ENCODE measurements at places on chromosomes 11 and 22.

DNA sequence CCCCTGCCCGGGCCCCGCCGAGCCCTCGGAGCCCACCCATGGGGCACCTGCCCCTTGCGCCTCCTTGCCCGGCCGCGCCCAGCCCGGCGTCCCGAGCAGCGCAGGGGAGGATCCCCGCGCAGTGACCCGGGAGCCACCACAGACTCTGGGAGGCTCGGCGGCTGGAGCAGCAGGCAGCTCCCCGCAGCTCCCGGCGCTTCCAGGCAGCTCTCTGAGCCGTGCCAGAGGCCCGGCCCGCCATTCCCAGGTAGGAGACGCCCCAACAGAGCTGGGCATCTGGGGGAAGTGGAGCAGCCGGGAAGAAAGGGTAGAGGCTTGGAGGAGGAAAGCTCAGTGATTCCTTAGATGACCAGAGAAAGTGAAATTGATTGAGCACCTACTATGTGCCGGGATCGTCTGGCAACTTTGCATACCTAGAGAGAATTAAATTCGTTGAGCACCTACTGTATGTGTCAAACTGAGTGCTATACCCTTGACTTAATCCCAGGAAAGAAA lies 670 bp downstream of the RASD2 start:
- no peak for DNase-seq

DNA sequence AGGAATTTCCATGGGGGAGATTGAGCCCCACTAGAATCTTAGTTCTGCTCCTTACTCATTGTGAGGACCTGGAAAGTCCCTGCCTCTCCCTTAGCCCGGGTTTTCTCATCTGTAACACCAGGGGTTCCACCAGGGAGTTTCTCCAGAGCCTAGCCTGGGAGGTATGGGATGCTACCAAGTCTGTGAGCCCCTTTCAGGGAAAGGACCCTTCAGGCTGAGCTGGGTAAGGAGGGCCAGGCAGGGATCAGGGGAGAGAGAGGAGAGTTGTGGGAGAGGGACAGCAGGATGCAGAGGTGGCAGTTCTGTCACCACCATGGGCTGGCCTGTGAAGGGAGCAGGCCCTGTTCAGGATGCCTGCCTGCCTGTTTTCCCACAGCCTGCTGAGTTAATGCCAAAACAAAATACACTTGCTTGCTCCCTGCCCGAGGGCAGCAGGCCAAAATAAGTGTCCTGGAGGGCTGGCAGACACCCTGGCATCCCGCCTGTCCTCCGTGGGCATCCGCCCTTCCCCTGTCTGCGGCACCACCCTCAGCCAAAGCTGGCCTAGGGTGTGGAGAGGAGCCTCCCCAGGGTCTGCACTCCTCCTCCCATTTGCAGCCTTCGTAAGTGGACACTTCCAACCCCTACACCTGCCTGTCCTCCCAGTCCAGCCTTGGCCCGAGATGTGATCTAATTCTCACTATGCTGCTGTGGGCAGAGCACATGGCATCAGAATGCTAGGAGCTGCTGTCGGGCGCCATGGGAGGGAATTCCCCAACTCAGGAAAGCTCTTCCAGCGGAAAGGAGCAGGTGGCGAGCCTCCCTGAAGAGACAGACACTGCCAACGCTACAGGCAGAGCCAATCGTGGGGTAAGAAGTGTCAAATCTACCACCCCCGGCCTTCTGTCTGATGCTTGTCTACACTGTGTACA lies 5.9 kb upstream of the FCHSD2 start:
- no peak for DNase-seq

DNA sequence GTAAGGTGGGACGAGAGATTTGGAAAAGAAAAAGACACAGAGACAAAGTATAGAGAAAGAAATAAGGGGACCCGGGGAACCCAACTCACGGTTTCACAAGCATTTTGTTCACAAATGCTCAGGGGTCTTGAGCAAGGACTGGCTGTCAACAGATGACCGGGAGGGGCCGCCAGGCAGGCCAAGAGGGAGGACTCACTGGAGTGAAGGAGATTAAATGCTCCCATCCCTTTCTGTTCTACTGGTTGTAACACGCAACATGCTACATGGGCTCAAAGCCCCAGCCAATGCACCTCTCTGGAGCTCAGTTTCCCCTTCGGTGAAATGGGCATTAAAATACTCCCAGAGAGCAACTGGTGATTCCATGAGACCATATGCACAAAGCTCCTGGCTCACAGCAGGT lies 13.4 kb downstream of the SHANK2 start:
- DNase-seq: no peak

DNA sequence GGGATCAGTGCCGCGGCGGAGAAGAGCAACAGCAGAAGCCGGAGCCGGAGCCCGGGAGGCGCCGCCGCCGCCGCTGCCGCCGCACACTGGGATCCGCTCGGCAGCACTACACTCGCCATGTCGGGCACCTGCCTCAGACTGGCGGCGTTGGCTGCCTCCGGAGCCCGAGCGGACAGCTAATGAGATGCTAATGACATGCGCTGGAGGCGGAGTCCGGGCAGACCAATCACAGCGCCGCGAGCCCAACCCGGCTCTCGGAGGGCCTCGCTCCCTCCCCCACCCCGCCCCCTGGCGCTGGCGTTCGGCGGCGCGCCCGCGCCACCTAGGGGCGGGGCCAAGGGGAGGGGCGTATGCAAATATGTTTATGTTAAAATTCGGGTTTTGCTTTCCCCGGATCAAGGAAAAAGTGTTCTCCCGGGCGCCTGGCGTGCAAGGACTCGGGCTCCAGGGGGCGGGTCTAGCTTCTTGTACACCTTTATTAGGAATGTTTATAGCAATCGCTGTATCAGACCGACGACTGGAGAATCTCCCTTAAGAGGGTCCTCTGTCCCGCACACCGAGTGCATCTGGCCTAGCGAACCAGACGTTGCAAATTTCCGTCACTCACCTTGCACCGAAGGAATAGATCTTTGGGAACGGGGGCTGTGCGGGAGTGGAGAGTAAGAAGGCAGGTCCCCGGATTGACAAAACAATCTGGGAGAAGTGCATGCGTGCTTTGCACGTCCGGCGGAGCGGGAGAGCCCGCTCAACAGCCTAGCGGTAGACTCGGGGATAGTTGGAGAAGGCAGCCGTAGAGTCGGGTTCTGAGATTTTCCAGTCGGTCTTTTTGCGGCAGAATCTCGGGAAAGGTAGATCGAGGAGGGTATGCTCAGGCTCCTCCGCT lies at the start of gene CADM1:
TSS of gene CADM1 (minus strand) at position 140 of the 883 bp plus-strand sequence.
- peak; percentile 74 for DNase-seq

- no peak for DNase-seq
Measured at GRCh38 chr11:112477152-112477551, 216.5 kb upstream of the PLET1 start.

DNA sequence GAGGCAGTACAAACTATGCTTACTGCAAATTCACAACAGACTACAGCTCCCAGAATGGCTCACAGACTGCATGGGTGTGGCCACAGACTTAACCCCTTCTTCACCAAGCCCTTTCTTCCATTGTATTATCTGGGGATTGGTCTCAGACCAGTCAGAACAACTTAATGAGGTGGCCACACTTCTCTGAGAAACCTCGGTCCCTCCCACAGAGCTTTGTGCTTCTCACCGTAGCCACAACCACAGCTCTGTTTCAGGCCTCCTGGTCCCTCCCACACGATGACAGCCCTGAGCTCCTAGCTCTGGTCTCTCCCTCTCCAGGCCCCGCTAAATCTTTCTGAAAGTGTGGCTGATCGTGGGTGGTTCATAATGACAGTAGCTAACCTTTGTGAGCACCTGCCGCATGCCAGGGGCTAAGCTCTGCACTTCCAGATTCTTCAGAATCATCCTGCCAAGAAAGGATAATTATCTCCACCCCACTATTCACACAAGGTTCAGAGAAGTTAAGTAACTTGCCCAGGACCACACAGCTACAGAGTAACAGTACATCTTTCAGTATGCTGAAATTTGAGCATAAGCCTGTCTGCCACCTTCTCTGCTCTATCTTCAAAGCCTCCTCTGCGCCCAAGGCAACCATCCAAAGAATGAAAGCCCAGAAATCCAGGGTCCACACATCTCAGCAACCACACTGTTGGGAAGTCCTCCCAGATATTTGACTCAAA lies 5.4 kb downstream of the PDE2A start:
- no peak for DNase-seq

- no peak for DNase-seq
Measured at GRCh38 chr11:16603890-16604793, 134.3 kb upstream of the C11orf58 start.

GRCh38 chr11:17343907-17344306 lies 7.7 kb upstream of the NCR3LG1 start:
- no peak for DNase-seq

Data from T follicular helper cell (primary cell).